ENCODE measurements at places on chromosomes 4 and X.

- no peak for DNase-seq
These were observed 498.9 kb downstream of the INPP4B start for GRCh38 chr4:142347241-142347640.

DNA sequence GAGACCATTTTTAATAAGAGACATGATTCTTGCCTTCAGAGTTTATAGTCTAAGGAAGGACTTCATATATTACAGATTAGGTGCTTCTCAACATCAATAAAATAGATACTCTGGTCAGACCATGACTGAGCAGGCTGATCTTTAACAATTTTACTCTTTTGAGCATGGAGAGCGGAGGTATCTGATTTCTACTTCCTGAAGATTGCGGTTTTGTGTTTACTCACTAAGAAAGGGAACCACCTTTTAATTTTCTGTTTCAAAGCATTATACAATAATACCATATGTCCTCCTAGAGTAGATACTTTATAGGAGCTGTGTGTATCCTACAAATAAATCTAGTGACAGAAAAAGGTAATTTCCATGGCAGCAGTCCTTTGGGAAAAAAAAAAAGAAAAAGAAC, 12.5 kb downstream of the MORC4 start:
- DNase-seq = no peak

GRCh38 chrX:66015152-66015831, 24.6 kb downstream of the VSIG4 start:
- no peak for DNase-seq

GRCh38 chrX:66232296-66232695, 68.2 kb downstream of the HEPH start:
- DNase-seq = no peak

- DNase-seq = no peak
These were observed 19.1 kb downstream of the GPRASP3 start for GRCh38 chrX:102739657-102740056.

DNA sequence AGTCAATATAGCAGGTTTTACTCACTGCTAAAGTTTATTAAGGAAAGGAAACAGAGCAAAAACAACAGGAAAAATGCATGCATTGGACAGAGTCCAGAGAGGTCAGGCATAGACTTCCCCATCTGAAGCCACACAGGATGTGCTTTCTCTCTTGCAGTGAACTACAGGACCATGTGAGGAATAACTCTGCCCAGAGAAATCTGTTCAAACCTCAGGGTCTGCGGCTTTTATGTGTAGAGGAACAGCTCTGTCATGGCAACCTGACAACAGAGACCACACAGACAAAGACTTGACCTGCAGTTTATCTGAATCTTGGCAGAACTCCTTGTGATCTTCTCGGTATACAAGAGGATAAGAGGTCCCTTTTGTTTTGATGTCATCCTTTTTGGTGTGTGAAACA, 46.3 kb upstream of the LONRF3 start:
- DNase-seq = no peak

GRCh38 chrX:132775263-132775823, 183.1 kb downstream of the HS6ST2 start:
- no peak for DNase-seq

- no peak for DNase-seq
These were observed 125.0 kb downstream of the ARHGAP6 start for GRCh38 chrX:11540532-11541377.

DNA sequence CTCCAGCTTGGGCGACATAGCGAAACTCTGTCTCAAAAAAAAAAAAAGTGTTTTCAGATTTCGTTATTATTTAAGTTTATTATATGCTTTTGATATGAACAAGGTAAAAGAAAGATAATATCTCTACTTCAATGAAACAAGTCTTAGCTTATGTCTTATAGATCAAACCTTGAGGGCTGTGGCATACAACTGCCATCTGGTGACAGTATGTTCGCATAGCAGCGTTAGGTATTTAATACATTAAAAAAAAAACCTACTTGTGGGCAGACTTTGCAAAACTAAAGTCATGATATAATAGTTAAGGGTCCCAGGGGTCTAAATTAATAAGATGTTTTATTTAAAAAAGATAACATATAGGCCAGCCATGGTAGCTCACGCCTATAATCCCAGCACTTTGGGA, 161.2 kb upstream of the AMOT start:
- no peak for DNase-seq

- no peak for DNase-seq
These were observed 26.5 kb upstream of the DGKK start for GRCh38 chrX:50497114-50497513.

GRCh38 chr4:105751718-105752299, 43.2 kb downstream of the GSTCD start:
- no peak for DNase-seq

- DNase-seq = no peak
These were observed 255.1 kb downstream of the C4orf33 start for GRCh38 chr4:129350834-129351721.

DNA sequence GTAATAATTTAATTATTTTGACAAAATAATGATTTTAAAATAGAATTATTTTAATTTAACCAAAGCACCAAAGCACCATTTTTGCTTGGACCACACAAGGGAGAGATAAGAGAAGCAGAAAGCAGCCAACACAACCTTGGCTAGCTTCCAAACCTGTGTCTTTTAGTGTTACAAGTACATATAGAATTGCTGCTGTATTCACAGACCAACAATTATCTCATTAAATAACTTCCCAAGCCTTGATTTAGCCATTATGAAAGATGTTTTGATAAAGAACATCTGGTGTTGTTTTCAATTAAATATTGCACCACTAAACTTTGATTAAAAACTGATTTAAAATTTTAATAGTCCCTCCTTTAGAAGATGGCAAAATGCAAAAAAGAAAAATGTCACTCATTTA, 14.0 kb upstream of the IGFBP7 start:
- DNase-seq = no peak

- DNase-seq = no peak
These were observed 965.3 kb downstream of the CCSER1 start for GRCh38 chr4:91092398-91092980.

- DNase-seq = no peak
These were observed 248.2 kb downstream of the PARM1 start for GRCh38 chr4:75180790-75181776.

DNA sequence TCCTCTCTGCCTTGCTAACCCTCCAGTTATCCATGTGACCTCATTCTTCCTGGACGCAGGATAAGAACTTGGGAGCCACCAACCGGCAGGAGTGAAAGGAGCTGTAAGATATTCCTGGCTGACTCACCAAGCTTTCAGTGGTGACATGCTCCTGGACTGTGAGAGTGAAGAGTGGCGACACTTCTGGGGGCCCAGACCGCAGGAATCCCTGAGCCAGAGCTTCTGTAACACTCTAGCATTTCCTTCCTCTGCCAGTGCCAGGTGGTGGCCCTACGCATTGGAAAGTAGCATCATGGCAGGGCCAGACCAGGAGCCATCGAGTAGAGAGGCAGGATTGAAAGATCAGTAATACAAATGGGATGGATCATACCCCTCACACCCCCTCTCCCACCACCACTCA, 474.3 kb downstream of the ACTRT1 start:
- DNase-seq = no peak

GRCh38 chr4:139956507-139957017, 197.4 kb downstream of the MAML3 start:
- no peak for DNase-seq

GRCh38 chrX:83419030-83419792, 88.9 kb upstream of the POU3F4 start:
- DNase-seq = no peak

DNA sequence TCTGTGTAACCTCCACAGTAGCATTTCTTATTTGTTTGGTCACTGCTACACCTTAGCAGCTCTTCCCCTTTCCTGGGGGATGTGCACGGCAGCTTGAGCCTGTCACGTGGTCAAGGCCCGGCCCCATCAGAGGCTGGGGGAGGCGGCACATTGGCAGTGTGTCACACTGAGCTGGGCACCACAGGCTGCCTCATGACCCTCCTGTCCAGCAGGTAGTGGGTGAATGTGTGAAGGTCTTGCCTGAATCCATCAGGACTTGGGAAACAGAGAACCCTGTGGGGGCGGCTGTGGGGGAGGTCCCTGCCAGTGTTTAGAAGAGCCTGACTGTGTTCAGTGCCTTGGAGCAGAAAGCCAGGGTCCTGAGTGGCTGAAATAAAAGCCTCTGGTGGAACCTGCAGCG, 33.2 kb downstream of the WFS1 start:
- DNase-seq = no peak

GRCh38 chr4:171281359-171281758, 531.8 kb upstream of the GALNTL6 start:
- DNase-seq = no peak

GRCh38 chrX:112058255-112058654, 24.3 kb downstream of the TRPC5 start:
- DNase-seq = no peak

GRCh38 chr4:109016200-109016599, 253.3 kb upstream of the ETNPPL start:
- no peak for DNase-seq

DNA sequence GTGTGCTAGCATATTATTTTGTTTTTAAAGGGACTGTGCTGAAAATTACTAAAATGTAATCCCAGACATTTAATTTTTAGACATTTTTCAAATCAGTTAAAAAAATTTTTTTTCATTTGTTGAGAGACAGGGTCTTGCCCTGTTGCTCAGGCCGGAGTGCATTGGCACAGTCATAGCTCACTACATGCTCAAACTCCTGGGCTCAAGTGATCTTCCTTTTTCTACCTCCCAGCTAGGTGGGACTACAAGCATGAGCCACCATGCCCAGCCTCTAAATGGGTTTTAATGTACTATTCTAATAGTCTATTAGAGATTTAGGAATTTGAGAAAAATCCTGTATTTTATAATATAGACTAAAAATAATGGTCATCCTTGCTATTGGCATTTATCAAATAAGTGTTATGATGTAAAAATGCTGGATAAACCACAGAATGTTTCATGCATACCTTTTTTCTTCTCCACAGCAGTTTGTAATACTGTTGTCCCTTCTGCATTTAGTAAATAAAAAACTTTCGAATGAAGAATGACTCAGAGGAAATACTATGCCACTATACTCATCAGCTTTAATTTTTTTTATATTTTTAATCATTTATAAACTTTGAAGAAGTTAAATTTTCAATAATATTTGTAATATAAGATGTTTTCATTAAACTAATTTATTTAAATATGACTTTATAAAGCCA, 29.9 kb downstream of the CPEB2 start:
- no peak for DNase-seq

- no peak for DNase-seq
These were observed 212.7 kb upstream of the FMR1 start for GRCh38 chrX:147699061-147699460.

- DNase-seq = no peak
These were observed 981.9 kb upstream of the TENM3 start for GRCh38 chr4:181261279-181261678.

DNA sequence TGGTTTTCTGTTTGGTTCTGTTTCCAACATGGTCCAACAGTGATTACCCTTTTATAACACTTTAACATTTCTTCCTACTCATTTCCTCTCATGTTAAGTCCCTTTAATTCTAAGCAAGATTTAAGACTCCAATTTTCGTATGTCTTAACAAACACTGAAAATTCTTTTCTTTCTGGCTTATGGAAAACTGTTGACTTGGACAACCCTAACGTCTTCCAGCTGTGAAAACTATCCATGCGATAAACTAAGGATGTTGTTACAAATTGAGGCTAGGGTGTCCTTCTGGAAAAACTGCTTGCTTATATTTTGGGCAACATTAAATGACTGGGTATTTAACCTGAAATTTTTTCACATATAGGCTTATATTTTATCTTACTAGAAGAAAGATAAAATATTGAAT, 33.9 kb upstream of the RTL3 start:
- no peak for DNase-seq

- DNase-seq = no peak
These were observed at the start of gene PABPC4L for GRCh38 chr4:134201216-134202161. Gene PABPC4L, minus strand, starts transcription at chr4:134201789. Its CDS starts 770 bp downstream, at chr4:134201019.

GRCh38 chrX:102042372-102043325, 82.8 kb upstream of the TCEAL2 start:
- DNase-seq = no peak

GRCh38 chrX:135000516-135000915, 9.7 kb downstream of the SMIM10 start:
- no peak for DNase-seq

DNA sequence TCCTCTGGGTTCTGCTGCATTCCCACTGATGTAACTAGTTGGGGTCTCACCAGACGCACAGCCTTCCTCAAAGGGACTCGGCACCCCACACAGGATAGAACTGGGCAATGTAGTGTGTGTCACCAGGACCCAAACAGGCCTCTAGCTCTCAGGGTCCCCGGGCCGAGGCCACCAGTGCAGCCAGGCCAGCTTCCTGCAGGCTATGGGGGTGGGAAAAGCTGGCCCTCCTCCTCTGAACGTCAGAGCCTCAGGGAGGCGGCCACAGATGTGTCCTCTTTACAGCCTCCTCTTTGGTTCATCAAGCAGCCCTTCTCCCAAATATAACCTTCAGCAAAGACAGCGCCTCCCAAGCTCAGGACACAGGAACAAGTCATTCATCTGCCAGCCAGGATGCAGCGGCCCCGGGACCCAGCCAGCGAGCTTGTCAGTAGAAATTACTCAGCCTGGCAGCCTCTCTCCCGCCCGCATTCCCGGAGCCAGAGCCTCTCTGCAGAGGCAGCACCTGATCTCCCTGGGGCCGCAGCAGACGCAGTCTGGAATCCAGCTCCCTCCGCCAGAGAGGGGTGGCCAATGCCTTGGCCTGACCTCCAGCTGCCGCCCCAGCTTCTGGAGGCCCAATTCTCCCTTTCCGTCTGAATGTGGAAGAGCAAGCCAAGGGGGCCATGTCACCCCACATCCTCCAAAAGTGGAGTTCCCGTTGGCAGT, 288.5 kb downstream of the FBXW7 start:
- DNase-seq = no peak

DNA sequence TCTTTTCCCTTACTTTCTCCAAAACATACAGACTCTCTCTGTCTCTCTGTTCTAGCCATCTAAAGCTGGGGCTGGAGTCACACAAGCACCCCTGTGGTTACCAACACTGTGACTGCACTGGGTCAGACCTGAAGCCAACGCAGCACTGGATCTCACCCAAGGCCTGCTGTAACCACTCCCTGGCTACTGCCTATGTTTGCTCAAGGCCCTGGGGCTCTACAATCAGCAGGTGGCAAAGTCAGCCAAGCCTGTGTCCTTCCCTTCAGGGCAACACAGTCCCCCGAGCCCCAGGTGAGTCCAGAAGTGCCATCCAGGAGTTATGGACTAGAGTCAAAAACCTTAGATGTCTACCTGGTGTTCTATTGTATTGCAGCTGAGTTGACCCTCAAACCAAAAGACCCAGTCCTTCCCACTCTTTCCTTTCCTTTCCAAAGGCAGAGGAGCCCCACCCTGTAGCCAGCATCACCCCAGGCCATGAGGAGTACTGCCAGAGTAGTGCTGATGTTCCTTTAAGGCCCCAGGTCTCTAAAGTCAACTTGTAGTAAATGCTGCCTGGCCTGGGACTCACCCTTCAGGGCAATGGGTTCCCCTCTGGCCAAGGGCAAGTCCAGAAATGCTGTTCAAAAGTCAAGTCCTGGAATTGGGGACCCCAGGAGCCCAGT, 58.8 kb upstream of the RAP2C start:
- DNase-seq = no peak

- DNase-seq = no peak
These were observed 733 bp upstream of the NAA15 start for GRCh38 chr4:139300431-139301112.
